NCI-H1417 (cell line): ENCODE measurements at places on chromosomes 13 and 19.

GRCh38 chr19:35209646-35210045 lies 18.9 kb downstream of the FAM187B start:
- no peak for DNase-seq

- peak; percentile 93 for DNase-seq
Measured at GRCh38 chr19:45001087-45001739, at the start of gene RELB. TSS of gene RELB (plus strand) at chr19:45001464. CDS start at chr19:45001580, 116 bp downstream.

DNA sequence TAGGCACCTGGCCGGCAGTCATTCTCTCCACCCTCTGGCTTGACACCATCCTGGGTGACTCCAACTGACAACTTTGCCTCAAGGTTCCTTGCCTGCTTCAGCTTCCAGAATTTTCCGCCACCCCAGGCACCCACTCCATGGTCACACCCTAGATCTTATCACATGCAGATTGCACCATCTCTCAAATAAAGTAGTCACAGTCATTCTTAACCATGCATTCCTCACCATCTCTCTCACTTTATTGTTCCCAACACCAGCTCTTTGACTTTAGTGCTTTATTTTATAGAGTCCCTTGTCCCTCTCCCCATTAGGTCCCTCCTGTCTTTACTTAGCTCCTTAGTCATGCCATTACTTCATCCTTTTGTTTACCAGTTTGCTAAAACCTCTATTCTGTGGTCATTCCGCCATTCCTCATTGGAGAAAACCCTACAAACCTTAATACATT lies 351.7 kb downstream of the SPRY2 start:
- no peak for DNase-seq

DNA sequence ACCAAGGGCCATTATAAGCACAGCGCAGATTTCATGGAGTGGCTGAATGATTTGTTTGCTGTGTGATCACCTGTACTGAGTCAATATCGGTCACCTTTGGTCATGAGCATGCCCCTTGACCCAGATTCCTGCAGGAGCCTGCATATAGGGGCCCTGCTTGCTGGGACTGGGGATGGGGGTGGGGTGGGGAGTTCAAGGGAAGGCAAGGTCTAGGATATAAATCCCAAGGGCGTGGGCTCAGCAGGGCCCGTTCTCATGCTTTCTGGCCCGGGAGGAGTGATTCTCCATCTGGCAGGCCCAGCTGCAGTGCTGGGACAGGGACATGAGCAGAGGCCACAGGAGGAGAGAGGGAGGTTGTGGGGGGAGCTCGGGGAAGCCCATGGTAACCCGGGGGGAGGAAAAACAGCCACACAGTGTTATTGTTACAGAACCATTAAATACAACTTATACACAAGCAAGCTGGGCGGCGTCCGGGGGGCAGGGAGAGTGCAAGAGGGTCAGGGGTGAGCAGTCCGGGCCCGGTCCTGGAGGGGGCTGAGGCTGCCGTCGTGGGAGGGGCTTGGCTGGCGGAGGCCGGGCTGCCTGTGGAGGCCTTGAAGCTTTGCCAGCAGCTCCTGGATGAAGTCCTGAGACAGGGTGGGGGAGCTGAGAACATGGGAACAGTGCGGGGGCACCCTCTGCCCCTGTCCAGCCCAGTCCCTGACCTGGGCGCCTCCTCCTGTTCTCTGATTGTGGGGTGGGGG lies 5.2 kb downstream of the PPP1R14A start:
- DNase-seq = no peak

- no peak for DNase-seq
Measured at GRCh38 chr13:94513026-94513425, 33.5 kb upstream of the DCT start.

GRCh38 chr13:66899955-66900354 lies 330.2 kb downstream of the PCDH9 start:
- DNase-seq = no peak

DNA sequence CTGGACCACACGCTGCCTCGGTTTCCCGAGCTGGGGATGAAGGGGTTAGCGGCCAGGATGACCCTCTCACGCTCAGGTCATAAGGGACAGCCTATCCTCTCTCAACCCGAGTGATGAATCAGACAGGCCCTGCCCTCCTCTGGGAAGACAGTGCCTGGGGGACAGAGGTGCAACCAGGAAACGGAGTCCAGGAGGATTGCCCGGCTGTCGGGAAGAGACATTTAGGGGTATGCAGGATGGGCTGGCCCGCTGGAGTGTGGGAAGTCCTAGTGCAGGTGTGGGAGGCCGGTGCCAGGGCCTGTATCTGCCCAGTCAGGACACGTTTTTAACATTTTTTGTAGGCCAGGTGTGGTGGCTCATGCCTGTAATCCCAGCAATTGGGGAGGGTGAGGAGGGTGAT lies 8.3 kb downstream of the LSM7 start:
- DNase-seq = no peak

DNA sequence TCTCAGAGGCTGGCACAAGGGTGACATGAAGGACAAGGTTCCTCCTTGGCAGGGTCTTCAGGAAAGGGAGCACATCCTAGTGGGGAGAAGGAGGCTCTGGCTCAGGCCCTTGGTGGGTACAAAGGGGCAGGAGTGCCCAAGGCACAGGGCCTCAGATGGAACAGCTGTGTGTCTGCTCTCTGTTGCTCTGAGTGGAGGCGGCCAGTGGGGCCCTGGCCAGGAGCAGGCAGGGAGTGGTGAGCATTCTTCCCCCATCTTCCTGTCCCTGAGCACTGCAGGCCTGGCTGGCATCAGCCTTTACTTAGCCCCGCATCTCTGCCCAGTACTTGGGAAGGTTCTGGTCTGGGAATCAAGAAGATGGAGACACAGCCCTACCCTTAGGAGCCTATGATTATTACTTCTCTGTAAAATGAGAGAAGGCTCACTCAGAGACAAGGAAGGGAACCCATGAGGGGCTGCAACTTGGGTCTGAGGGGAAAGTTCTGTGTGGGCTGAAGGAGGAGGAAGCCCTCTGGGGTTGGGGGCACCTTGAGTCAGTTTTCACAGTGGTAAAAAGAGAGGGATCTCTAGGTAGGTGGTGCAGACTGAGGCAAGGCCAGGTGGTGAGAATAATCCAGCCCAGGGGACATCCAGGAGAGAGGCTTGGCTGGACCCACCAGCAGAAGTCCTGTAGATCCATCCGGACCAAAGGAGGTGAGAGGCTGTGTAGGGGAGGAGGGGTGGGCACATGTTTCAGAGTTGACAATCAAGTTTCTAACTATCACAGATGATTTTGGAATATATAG lies 173.5 kb downstream of the TSHZ3 start:
- no peak for DNase-seq
